Stimulated activated CD4-positive, alpha-beta T cell treated with anti-CD3 and anti-CD28 coated beads, Interleukin-15, amount 100 ng/mL, for 1 hour (primary cell): ENCODE measurements at places on chromosomes 3 and 15.

GRCh38 chr3:108509871-108510270 lies 525 bp downstream of the MYH15 start:
- DNase-seq, result no peak

- no peak for DNase-seq
Measured at GRCh38 chr3:18334837-18335601, 90.1 kb downstream of the SATB1 start.

GRCh38 chr15:58313304-58313703 lies 118.5 kb upstream of the LIPC start:
- no peak for DNase-seq

DNA sequence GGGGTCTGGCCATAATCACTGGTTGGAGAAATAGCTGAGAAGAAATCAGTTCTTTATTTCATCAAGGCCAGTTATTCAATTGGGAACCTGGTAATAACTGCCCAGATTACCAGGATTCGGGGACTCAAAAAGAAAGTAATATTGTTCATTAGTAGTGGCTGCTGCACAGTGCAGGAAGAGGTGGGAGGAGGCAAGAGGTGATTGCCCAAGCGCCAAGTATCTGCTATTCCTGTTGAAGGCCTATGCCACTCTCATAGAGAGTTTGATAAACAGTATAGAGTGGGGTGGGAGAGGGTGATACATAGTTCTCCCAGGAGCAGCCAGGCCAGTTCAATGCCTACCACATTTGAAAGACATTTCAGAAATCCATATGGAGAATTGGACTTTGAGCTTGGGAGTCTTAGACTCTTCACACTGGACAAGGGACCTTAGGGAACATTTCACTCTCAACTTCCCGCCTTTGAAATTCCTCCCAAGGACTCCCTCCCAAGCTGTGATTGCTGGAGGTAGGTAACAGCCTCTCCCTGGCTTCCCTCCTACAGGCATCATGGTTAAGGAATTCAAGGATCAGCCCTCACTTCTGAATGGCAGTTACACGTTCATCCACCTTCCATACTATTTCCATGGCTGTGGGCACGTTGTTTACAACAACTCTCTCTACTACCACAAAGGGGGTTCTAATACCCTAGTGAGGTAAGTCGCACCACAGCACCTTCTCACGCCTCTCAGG lies 59.8 kb downstream of the GLDN start:
- no peak for DNase-seq

DNA sequence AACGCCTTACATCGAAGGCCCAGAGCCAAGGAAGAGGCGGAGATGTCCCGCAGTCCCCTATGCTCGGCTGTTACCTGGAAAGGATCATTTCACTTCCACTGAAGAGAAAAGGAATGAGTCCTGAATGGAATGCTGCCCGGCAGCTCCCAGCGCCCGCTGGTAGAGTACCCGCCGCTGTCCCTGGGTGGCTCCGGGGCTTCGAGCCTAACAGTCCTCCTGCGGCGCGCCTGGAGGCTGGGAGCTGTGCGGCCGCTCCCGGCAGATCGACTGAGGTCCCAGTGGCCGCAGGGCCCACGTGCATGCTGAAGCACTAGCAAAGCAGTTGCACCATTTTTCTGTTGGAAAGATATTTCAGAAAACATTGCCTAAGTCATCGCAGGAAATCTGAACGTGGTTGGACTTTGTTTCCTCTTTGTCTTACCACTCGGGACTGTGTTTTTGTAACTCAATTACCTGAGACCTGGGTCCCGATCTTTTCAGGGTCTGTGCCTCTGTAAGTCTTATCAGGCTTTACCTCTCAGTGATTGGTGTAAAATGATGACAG lies 984 bp downstream of the RNU6-1 start:
- no peak for DNase-seq

DNA sequence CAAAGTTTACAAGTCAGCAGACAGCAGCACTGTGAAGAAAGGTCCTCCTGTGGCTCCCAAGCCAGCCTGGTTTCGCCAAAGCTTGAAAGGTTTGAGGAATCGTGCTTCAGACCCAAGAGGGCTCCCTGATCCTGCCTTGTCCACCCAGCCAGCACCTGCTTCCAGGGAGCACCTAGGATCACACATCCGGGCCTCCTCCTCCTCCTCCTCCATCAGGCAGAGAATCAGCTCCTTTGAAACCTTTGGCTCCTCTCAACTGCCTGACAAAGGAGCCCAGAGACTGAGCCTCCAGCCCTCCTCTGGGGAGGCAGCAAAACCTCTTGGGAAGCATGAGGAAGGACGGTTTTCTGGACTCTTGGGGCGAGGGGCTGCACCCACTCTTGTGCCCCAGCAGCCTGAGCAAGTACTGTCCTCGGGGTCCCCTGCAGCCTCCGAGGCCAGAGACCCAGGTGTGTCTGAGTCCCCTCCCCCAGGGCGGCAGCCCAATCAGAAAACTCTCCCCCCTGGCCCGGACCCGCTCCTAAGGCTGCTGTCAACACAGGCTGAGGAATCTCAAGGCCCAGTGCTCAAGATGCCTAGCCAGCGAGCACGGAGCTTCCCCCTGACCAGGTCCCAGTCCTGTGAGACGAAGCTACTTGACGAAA lies 24.2 kb downstream of the STARD5 start:
- DNase-seq, result no peak

DNA sequence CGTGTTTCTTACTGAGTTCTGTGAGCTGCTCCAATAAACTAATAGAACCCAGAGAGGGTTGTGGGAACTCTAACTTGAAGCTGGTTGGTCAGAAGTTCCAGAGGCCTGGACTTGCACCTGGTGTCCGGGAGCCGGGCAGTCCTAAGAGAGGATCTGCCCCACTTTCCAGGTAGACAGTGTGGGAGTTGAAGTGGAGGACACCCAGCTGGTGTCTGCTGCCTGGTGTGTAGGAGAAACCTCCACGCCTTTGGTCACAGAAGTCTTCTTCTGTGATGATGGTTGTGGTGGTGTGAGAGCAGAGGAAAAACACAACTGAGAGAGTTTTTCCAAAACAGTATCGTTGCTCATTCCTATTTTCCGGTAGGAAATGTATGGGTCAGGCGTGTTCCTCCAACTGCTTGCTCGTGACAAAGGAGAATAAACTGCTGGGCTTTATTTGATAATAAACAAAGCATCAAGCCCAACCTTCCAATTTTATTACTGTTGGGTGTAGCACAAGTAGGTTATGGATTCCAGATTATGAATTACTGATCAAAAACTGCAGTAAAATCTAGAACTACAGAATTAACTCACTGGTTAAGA lies 137.0 kb downstream of the KLF13 start:
- no peak for DNase-seq

GRCh38 chr15:68032672-68033071 lies 21.4 kb upstream of the PIAS1 start:
- no peak for DNase-seq

- DNase-seq, result no peak
Measured at GRCh38 chr15:75098404-75098803, 75.0 kb downstream of the PPCDC start.

GRCh38 chr3:15102256-15102655 lies 3.3 kb upstream of the RBSN start:
- no peak for DNase-seq

DNA sequence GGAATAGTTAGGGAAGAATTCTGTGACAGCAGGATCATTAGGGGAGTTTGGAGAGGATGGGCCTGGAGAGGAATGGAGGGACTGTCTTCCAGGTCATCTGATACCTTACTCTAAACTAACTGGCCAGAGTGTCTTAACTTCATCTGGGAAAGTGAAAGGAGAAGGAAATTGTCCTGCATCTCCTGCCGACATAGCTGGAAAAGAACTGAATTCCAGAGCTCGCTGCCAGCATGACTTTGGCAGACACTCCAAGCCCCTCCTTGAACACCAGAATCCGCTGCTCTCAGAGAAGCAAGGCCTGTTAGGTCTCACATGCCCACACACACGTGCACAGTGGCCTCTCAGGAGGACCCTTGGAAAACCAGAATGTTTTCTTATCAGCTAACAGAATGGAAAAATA lies 10.5 kb downstream of the ABI3BP start:
- no peak for DNase-seq

GRCh38 chr3:177490626-177491025 lies 293.3 kb upstream of the TBL1XR1 start:
- no peak for DNase-seq

GRCh38 chr15:90291679-90292356 lies 26.3 kb downstream of the NGRN start:
- DNase-seq, result no peak

DNA sequence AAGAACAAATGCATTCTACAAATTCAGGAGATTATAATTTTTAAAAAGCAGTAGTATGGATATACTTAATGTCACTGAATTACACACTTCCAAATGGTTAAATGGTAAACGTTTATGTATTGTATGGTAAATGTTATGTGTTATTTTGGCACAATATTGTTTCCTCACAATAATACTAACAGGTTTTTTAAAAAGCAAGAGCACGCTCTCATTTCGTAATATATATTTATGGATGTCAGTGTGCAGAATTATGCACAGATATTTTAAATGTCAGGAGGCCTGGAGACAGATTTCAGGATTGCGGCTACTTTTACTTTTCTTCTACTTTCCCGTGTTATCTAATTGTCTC lies 533 bp downstream of the ZNF445 start:
- no peak for DNase-seq

GRCh38 chr3:67388738-67389137 lies 265.7 kb downstream of the SUCLG2 start:
- no peak for DNase-seq

- no peak for DNase-seq
Measured at GRCh38 chr3:57500506-57500905, 43.6 kb downstream of the DNAH12 start.

- DNase-seq, result no peak
Measured at GRCh38 chr3:100802126-100802525, 92.8 kb downstream of the TFG start.

DNA sequence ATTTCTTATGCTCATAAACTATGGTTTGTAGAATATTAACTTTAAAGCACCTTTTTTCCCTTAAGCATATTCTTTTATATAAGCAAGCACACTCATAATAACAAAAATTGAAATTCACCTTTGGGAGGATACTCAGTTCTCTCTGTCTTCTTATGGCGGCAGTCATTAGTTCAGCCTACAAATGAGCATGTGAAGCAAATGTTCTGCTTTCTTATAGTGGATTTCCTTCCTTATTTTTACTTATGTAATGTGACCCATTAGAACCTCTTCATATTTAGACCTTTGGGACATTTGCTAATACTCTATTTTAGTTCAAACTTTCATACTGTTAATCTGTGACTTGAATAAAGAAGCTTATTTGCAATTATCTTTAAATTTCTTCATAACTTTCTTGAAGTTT lies at the start of gene P2RY13:
P2RY13 (minus strand) TSS at position 187 of the 400 bp plus-strand sequence; CDS start at position 166, 21 bp downstream.
- DNase-seq, result no peak

GRCh38 chr3:142065932-142066331 lies 83.4 kb downstream of the TFDP2 start:
- DNase-seq, result no peak

DNA sequence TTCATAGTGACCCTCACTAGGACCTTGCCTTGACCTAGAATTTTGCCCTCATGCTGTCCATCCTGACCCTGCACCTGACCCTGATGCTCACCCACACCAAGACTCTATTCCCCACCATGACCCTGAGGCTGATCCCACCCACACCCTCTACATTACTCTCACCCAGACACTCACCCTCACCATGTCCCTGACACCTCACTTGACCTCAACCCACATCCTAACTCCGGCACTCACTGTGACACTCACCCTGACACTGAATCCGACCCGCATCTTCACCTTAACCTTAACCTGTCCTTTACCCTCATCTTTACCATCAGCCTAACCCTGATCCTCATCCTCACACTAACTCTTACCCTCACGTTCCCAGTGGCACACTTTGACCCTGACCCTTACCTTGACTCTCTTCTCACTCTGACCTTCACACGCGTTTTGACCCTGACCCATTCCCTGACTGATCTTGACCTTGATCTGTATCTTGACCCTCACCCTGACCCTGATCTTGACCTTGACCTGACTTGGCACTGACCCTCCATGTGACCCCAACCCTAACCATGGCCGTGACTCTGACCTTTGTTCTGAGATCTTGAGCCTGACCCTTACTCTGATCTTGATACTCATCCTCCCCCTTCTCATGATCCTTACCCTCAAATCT lies 22.2 kb upstream of the SLC25A26 start:
- DNase-seq, result no peak

DNA sequence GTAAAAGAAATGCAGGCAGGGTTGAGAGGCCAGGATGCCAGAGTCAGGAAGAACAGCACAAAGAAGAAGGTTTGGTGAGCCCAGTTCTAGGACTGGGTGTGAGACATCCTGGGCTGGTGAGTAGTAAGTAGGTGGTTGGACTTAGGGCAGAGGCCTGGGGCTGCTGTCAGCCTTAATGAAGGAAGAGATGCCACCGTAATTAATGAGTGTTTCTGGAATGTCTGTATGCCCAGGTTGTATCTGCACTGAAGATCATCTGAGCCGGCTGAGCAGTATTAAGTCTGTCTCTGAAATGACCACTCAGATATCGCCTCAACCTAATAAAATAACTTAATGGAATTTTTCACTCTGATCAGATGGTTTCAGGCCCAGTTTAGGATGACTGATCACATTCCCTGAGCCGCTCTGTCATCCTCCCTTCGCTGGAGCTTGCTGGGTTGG lies 532.9 kb upstream of the IL12A start:
- DNase-seq, result no peak

DNA sequence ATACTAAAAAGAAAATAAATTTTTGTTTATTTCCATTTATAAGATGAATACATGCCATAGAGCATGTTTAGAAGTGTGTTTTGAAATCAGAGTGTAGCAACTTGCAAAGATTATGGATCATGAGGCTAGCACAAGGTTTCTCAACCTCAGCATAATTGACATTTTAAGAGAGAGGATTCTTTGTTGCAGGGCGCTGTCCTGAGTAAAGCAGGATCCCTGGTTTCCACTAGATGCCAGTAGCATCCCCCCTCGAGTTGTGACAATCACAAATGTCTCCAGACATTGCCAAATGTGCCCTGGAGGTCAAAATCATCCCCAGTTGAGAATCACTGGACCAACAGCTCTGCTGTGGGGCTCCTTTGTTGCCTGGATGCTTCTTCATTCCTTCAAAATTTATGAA lies 128.5 kb upstream of the RBMS3 start:
- no peak for DNase-seq

DNA sequence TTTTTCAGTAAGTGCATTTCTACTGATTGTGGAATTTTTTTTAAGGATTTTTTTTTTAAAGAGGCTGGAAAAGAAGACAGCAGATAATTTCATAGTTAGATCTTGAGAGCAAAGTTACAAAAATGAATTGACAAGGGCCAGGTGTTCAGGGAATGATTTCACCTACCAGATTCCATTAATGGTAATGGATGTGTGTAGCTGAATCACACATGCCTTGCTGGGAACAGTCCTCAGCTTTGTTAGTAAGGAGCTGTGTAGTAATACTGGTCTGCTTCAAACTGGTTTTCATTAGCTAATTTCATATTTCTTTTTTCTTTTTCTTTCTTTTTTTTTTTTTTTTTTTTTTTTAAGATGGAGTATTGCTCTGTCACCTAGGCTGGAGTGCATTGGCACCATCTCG lies 16.0 kb downstream of the NR1D2 start:
- no peak for DNase-seq
